ENCODE measurements at places on chromosomes 3 and 15.

DNA sequence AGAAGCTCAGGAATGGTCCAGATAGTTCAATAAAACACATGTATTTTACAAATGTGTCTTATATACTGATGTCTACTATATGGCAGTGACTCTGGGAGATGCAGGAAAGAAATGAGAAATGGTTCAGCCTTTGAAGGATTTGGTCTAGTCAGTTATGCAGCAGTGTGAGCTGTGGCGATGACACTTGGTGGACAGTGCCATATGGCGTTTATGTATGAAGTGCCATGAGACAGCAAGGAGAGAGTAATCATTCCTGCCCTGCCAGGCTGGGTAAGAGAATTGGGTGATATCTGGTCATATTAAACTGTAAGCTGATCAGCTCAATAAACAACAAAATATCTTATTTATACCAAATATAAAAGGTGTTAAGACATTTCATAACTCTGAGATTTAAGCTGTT is 47.6 kb upstream of the ANP32A start:
- DNase-seq: no peak

DNA sequence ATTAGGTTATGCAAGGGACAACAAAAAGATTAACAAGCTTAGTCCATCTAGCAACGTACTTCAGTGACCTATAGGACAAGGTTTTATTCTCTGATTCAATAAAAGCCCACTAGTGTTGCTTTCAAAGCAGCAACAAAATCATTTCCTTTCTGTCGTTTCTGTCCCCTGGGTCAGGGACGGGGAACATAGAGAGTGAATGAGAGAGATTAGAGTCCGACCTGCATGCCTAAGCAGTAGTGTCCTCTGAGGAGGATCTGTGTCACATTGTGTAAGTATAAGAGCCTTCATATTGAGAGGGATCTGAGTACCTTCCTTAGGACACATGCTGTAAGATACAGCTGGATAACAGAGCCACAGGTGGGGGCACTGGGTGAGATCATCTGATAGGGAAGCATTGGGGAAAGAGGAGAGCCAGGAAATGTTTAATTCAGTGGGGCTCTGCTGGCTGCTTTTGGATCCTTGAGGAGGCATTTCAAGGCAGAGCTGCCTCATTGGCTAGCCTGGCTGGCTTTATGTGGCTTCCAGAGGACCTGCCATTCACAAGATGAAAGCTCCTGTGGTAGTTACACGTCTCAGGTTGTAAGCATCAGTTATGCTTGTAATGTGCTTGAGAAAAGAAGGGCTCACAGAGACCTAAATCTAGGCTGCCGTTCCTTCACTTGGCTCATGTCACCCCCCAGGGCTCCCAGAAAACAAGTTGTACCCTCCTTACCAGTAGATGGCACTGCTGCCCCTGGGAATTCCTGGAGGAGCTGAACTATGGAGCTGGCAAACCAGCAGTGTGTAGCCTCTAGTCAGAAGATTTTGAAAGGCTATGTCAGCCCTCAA is 2.7 kb downstream of the TMEM108 start:
- peak; percentile 74 for DNase-seq

DNA sequence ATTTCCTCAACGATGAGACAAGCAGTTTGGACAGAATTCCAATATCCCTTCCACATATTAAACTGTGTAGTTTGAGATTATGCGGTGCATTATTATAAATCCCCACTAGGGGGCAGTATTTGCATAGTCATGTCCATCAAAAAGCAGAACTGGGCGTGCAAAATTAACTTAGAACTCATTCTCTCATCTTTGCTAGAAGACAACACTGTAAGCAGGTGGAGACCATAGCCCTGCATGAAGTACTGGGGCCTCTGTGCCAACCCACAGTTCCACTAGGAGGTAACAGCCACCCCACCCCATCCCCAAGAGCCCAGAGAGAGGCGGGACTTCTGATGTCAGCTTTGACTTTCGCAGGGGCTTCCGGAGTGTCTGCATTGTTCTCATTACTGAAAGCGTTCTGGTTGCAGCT is 106.6 kb upstream of the TMC3 start:
- peak; percentile 67 for DNase-seq

- DNase-seq: no peak
These were observed 36.2 kb upstream of the SLC6A6 start for GRCh38 chr3:14366248-14366647.

GRCh38 chr15:43880406-43881194 is 53.8 kb downstream of the WDR76 start:
- DNase-seq: peak; percentile 22

- DNase-seq: no peak
These were observed 93.4 kb downstream of the TOP2B start for GRCh38 chr3:25571285-25571684.

DNA sequence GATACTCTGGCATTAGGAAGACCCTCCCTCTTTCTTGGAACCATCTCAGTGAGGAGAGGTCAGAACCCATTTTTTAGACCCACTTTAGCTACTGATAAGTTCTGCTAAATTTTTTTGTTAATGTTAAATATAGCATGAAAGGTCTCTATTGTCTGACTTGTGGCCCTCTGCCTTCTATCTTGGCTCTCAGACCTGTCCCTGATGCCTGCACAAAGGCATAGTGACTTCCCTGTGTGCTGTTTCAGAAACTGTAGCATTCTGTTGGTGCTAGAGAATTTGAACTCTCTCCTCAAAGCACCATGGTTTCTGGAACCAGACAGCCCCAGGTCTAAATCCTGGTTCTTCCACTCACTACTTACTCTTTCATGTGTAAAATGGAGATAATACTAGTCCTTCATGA is 15.4 kb downstream of the MAPKBP1 start:
- no peak for DNase-seq

- peak; percentile 93 for DNase-seq
These were observed 44.0 kb downstream of the CHSY1 start for GRCh38 chr15:101207867-101208288.

GRCh38 chr3:131714585-131715220 is 211.9 kb upstream of the MRPL3 start:
- DNase-seq: no peak

Data from epithelial cell of esophagus (primary cell).